ENCODE measurements at places on chromosomes 16 and 17.

- DNase-seq: no peak
Observed at GRCh38 chr17:45042346-45043120, 8.9 kb downstream of the DCAKD start.

DNA sequence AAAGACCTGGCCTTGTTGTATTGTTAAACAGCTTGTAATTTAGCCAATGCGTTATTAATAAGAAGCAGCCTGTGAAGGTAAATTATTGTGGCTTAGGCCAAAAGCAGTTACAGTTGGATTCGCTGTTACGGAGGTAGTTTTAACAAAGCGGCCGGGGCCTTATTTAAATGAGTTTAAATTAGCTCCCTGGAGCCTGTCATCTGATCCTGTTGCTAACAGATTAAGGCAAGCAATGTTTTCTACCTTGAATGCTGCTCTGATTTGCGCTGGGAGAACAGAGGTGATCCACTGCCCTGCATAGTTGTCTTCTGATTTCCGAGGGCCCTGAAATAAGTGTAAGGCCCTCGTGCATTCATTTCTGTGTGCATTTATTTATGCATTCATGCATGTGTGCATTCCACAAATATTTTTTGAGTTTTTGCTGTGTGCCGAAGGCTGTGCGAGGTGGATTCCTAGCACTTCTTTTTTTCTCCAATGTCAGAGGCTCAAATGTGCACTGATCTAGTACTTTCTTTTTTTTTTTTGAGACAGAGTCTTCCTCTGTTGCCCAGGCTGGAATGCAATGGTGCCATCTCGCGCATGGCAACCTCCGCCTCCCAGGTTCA, 10.9 kb downstream of the SEC14L5 start:
- no peak for DNase-seq

DNA sequence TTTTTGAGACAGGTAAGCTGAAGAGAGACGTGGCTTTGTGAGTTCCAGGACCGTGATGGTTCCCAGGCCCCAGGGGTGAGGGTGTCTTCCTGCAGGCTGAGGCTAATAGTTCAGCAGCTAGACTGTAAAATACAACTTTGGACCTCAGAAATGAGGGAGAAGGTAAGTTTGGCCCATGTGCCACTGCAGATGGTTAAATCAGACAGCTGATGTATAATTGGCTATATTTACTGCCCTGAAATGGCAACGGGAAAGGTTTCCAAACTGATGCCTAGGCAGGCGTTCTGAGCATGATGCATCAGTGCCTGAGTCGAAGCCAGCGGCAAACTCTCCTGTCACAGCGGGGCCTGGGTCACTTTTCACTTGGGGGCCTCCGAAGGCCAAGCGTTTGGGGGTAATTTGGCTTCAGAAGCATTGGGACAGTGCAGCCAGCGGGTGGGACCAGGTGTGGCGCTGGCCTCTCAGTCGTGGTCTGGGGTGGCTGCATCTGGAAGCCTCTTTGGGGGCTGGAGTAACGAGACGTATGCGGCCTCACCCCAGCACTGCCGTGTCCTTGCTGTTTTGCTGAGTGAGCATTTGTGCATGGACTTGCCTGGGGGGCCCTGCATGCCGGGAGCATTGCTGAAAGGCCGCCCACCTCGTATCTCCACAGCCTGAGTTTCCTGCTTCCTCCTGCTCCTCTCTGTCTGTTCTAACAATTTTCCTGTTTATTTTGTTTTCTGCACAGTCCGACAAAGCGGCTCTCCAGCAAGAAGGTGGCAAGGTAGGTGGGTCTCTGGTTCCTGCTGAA, 31.2 kb upstream of the CAPN15 start:
- DNase-seq: no peak

GRCh38 chr16:85428899-85429775, 184.0 kb upstream of the GSE1 start:
- DNase-seq: no peak

DNA sequence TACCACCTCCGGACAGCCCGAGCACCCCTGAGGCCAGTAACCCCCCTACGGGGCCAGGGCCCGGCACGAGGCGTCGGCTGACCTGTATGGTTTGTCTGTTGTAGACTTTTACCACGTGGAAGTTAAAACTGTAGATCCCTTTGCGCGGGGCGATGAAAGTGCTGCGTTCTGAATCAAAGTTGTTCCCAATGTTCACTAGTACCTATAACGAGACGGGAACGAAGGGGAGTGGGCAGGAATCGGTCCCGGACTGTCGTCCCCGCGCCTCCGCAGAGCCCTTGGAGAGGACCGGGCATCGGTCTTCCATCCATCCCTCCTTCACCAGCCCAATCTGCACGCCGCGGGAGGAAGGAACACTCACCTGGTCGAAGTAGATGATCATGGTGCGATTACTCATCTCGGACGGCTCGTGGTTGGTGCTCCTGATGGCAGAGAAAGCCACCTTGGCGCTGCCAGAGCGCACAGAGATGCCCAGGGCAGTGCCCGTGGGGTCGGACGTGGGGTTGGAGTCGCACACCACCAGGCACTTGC, 732 bp downstream of the CBLN1 start:
- no peak for DNase-seq

- no peak for DNase-seq
Observed at GRCh38 chr17:28319598-28319935, 567 bp downstream of the TMEM97 start.

DNA sequence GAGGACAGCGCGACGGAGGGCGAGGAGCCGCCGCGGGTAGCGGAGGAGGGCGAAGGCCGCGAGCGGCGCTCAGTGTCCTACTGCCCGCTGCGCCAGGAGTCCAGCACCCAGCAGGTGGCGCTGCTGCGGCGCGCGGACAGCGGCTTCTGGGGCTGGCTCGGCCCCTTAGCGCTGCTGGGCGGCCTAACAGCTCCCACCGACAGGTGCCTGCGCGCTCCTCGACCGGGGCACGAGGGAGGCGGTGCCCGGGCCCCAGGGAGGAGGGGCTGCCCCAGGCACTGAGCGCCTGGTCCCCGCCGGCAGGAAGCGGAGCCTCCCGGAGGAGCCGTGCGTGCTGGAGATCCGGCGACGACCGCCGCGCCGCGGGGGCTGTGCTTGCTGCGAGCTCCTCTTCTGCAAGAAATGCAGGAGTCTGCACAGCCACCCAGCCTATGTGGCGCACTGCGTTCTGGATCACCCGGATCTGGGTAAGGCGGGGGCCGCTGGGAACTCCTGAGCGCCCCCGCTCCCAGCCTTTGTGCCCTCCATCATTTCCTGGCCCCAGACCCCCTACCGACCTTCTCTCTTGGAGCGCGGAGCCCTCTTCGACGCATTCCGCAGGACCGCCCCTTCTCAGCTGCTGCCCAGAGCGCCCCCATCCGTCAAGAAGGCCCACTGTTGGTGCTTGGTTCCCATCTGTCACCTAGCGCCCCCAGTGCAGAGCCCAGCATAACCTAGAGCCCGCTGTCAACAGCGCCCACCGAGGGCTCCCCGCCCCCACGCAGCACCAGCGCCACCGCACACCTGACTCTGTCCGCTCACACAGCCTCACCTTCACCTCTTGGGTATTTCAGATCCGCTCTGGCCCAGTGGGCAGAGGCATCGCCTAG, 3.7 kb downstream of the C17orf50 start:
- peak; percentile 62 for DNase-seq

DNA sequence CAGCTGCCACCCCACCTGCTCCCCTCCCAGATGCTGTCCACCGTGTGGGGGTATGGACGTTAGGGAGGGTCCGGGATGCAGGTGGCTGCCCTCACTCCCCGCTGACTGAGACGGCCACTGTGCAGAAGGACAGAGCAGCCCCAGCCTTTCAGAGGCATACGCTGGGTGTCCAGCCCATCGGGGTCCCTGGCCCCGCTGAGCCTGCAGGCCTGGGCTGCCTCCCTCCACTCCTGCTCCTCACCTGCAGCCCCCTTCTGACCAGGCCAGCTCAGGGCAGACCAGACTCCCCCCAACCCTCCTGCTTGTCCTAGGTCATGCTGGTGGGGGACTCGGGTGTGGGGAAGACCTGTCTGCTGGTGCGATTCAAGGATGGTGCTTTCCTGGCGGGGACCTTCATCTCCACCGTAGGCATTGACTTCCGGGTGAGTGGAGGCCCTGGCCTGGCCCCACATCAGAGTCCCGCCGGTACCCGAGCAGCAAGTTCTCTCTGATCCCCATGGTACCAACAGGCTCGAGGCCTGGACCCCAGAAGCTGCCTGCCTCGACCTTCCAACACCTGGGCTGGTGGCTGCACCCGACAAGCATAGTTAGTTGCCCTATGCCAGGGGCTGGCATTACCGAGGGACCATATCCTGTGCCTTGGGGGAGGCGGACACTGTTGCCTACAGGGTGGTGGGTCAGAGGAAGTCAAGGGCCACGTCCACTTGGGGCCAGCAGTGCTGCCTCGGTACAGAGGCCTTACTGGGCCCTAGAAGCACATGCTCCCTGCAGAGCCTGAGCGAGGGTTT, 1.4 kb downstream of the RAB26 start:
- no peak for DNase-seq

DNA sequence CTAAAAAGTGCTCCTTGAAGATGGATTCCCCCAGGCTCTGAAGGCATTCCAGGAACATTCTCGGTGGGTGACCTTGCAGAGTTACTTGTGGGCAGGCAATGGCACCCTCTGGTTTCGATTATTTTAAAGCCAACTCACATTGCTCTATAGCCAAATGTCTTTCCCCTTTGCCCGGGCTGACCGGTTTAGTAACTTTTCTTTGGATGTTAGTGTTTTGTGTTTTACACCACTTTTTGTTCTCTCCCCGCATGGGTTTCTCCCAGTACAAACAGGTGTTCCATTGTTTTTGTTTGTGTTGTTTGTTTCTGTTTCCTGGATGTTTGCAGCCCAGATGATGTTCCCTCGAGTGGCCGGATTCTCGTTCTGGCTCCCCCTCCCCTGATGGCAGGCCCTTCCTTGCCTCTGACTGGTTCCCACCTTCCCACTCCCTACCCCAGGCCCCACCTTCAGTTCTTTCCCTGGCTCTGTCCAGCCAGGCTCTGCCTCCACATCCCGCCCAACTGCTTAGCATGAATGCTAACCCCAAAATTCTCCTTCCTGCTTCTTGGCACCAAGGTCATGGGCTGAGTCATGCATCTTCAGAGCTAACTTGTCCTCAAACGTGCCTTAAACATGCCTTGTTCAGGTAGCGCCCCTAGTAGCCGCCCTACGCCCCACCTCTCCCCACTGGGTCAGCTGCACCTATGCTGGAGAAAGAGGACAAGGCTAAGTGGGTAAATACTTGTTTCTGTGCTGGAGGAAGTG, 40.6 kb downstream of the ELAC2 start:
- DNase-seq: no peak

GRCh38 chr16:30407102-30407803, at the start of gene ZNF771:
Gene ZNF771 (plus strand): TSS chr16:30407606. CDS start chr16:30408054, 448 bp downstream.
- DNase-seq: peak; percentile 87
